ENCODE measurements at places on chromosomes 12 and 14.

- no peak for DNase-seq
These were observed 11.6 kb downstream of the HVCN1 start for GRCh38 chr12:110677206-110677911.

- DNase-seq: no peak
These were observed 8.8 kb downstream of the DENND5B start for GRCh38 chr12:31582155-31582554.

- no peak for DNase-seq
These were observed 122.5 kb downstream of the SCARB1 start for GRCh38 chr12:124741211-124741610.

GRCh38 chr12:96465896-96466295, 23.5 kb upstream of the CFAP54 start:
- no peak for DNase-seq

DNA sequence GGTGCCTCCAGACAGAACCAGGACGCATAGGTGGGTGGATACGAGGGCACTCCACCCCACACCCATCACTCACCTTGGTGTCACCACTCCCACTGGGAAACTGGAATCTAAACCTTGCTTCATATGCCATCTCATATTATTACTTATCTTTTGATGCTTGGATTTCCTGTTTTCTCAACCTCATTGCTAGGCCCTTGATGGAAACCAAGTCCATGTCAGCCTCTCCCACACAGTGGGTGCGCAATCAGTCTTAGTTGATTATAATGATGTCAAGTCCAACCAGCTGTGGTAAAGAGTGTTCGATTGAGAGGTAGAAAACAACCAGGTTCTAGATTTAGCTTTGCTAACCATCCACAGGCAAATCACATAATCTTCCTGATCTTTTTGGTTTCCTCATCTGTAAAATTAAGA, 584 bp upstream of the DDHD1 start:
- no peak for DNase-seq

DNA sequence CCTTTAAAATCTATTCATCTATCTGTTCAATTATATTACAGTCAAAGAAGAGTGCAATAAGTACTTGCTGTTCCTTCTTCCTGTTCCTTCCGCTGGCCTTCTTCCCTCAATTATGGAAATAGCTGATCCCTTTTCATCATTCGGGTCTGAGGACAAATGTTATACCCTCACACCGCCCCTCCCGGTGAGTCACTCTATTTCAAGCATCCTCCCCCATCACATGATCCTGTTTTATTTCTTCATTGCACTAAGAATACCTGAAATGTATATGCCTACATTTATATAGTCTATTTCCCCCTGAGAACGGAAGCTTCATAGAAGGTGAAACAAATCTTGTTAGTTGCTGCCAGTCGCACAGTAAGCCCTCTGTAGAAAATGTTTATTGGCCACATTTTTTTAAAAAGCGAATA, 2.5 kb downstream of the SLC38A1 start:
- peak; percentile 53 for DNase-seq

DNA sequence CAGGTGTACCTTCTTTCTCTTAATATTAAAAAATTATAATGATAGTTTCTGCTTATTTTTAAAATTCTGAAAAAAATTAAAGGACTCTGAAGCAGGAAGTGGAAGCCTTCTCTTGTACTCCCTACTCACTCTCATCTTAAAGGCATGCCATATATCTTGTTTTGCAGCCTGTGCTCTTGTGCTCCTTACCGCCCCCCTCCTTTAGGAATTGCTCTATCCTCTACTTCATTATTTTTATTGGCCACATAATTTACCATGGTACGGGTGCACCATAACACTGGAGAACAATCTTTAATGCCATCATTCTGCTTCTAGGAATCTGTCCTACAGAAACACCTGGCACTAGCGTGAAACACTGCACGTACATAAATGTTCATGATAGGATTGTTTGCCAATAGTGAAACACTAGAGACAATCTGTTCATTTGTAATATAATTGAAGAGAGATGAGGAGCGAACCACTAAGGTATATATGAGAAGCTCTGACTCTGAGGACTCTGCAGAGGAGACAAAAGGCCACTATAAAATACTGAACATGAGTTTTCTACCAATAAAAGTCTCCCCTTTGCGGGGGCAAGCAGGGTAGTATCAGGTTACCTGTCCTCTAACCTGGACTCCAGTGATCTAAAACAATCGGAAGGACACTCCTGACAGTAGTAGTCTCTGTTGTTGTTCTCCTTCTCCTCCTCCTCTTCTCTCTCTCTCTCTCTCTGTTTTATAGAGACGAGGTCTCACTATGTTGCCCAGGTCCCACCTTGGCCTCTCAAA, 6.3 kb upstream of the NYNRIN start:
- DNase-seq: no peak

GRCh38 chr14:104986487-104987164, 1.0 kb downstream of the CLBA1 start:
- DNase-seq: no peak

GRCh38 chr12:87216436-87216835, 812.8 kb downstream of the C12orf50 start:
- no peak for DNase-seq

GRCh38 chr12:102961466-102961855, 4.0 kb downstream of the ASCL1 start:
- no peak for DNase-seq

- no peak for DNase-seq
These were observed 557.0 kb downstream of the FLRT2 start for GRCh38 chr14:86086962-86087361.

DNA sequence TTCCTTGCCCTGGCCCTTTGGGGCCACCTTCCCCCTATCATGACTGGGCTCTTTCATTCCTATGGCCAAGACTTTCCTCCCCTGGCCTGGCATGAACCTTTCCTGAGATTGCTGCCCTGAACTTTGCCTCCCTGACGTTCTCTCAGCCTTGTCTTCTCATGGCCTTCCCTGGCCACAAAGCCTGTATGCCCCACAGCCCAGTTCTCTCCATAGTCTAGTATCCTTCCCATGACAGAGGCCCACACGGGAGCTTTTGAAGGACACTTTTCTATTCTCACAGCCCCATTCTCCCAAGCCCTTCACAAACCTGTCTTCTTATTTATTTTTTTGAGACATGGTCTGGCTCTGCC, 4.5 kb upstream of the RNU7-1 start:
- DNase-seq: no peak

DNA sequence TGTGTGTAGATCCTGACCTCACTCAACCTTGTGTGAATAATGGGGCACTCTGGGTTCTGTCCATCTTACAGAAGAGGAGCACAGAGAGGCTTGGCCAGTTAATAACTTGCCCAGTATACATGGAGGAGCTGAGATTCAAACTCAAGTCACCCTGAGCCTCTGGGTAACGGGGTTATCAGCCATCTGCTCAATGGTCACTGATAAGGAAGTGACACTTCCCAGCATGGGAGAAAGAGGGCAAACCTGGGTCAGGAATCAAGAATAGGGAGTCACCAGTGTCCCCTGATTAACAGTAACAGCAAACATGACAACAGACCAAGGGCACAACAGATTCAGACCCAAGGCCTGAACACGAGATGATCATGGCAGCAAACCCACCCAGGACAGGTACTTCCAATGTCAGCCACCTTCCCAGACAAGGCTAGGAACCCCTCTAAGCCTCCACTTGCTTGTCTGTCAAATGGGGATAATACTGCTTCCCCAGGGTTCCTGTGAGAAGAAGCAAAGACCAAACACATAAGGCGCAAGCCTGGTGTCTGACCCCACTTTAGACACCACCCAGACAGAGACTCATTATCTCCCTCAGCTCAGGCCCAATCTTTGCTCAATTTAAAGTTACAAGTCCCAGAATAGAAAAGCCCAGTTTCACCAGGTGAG, 3.6 kb downstream of the CCDC85C start:
- DNase-seq: no peak

- no peak for DNase-seq
These were observed 18.9 kb downstream of the CNTN1 start for GRCh38 chr12:40711121-40711520.

DNA sequence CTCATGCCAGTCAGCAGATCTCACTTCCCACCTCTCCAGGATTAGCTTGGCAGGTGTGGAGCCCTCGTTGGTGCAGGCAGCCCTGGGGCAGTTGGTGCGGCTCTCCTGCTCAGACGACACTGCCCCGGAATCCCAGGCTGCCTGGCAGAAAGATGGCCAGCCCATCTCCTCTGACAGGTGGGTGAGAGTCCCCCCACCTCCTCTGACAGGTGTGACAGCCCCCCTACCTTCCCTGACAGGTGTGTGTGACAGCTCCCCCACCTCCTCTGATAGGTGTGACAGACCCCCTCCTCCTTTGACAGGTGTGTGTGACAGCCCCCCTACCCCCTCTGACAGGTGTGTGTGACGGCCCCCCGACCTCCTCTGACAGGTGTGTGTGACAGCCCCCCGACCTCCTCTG, 26.3 kb downstream of the PAPLN start:
- DNase-seq: no peak

- DNase-seq: no peak
These were observed 92.9 kb downstream of the GCH1 start for GRCh38 chr14:54809767-54810166.

DNA sequence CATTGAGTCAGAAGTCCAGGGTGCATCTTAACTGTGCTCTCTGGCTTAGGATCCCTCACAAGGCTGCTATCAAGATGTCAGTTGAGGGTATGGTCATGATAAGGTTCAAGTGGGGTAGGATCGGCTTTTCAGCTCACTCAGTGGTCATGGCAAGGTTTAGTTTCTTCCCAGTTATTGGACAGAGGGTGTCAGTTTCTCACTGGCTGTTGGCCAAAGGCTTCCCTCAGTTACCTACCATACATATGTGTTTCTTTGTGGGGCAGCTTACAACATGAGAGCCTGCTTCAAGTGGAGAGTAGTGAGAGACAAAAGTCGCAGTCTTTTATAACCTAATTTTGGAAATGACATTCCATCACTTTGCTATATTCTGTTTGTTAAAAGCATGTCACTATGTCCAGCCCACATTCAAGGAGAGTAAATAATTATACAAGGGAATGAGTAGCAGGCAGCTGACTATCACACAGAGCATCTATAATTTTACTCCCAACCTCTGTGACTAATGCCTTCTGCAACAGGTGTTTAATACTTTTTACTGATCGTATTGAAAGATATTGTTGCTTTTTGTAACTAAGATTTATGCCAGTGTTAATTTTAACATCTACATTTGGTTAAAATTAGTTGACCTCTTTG, 572.8 kb upstream of the FBXO33 start:
- DNase-seq: no peak

- DNase-seq: no peak
These were observed 75.2 kb downstream of the FIGNL2 start for GRCh38 chr12:51773145-51773869.

DNA sequence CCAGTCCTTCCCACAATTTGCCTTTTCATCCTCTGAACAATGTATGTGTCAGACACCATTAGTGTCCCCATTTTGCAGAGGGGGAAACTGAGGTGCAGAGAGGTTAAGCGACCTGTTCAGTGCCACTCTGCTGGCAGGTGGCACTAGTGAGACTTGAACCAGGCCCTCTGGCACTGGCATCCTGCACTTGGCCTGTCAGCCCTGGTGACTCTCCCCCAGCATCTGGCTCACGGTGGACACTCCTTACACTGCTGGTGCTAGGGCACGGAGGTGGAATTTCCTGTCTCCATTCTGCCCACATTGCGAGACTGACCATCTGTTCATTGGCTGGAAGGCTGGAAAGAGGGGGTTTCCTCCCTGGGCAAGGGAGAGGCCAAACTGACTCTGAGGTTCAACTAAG, 48.7 kb downstream of the CCNK start:
- DNase-seq: no peak

DNA sequence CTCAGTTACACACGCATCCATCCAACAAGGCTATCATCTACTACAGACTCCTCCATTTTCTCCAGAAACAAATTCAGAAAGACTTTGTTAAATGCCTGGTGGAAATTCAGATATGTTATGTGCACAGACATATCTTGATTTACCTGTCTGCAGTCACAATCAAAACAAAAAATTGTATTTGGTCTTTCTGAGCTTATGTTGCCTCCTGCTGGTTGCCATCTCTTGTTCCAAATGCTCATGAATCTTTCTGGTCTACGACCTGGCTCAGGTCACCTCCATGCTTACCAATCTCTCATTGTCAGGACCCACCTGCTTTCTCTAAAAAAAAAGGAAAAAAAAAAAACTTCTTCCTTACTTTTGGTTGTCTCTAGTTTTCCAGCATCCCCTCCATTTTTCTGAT, 169.2 kb upstream of the PLXNC1 start:
- DNase-seq: no peak

GRCh38 chr14:65961004-65961403, 525.2 kb upstream of the CCDC196 start:
- DNase-seq: peak; percentile 94

DNA sequence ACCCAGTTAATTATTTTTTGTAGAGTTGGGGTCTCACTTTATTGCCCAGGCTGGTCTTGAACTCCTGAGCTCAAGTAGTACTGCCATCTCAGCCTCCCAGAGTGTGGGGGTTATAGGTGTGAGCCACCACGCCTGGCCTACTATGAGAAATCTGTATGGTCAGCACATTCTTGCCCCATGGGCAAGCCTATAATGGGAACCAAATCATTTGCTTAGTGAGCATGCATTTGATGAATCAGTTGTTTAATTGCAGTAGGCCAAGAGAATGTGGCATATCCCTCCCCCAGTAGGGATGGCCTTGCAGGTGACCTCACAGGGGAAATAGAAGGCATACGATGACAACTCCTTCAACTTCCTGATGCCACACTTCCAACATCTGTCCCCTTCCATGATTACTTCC, 122.7 kb downstream of the DIP2B start:
- no peak for DNase-seq

DNA sequence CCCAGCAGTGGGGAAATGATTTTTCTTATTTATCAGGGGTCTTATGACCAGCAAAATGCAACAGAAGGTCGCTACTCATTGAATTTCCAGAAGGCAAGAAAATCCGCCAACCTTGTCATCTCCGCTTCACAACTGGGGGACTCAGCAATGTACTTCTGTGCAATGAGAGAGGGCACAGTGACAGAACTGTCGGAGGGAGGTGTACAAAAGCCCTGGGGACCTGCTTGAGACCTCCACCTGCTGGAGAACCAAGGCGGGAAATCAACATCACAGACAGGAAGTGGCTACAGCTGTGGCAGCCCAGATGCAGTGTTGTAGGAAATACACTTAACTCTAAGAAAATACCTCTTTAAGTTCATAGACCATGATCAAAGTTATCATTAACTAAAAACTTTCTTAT, 250.9 kb upstream of the OR4E1 start:
- peak; percentile 55 for DNase-seq

- no peak for DNase-seq
These were observed 263.6 kb upstream of the SYT10 start for GRCh38 chr12:33703221-33703620.

DNA sequence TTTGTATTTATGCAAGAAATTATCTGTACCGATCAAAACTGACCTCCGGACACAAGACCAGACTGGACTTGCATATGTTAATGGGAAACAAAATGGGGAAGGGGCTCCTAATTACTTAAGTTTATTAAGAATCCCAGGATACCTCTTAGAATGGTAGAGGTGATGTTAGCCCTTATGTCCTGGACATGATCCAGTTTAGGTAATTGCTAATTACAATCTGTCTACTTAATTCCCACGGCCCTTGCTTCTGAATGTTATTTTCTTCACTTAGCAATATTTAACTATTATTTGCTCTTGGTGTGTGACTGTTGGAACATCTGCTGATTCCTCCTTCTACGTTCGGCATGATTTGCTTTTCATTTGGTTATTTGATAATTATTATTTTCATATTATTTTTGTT, 644.0 kb downstream of the DIO2 start:
- DNase-seq: no peak
